Fibroblast of villous mesenchyme (primary cell): ENCODE measurements at places on chromosomes 6 and 20.
A peak's percentile ranks its signal among the peaks of the same experiment; 100 is the strongest.

GRCh38 chr6:75374961-75375400 is 90.4 kb upstream of the TMEM30A start:
- no peak for DNase-seq

DNA sequence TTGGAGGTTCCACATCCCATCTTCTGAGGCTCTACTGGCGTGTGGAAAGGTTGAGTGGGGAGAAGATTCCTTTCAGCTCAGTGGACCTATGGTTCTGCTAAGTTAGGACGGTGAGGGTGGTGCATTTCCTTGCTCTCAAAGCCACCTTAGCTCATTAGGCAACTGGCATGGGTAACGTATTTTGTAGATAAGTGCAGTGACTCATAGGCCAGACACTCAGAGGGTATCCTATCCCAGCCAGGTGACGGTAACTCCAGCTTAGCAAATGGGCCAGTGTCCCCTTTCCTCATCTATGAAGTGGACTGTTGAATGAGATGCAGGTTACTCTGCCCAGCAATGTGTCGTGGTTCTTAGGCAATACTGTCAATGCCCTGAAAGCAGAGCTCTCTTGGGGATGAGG is 3.7 kb downstream of the RPS6KA2 start:
- no peak for DNase-seq

DNA sequence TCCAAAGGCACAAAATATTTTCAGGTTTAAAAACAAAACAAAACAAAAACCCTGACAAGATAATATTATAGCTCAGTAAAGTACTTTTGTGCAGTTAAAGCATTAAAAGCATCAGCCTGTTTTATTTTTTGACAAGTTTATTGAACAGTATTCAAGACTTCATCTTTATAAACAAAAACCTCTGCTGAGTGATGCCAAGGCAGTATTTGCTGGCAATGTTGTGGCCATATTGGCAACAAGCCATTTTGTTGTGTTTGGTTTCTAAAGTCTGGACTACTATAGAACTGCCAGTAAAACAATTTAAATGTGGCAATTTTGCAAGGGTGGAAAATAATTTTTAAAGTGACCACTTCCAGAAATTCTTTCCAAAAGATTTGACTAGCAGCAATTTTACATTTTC is 15.9 kb downstream of the CPNE1 start:
- peak; percentile 13 for DNase-seq

- no peak for DNase-seq
Observed at GRCh38 chr6:150987371-150987828, 121.9 kb downstream of the MTHFD1L start.
